ENCODE measurements at places on chromosomes 3 and 15.

DNA sequence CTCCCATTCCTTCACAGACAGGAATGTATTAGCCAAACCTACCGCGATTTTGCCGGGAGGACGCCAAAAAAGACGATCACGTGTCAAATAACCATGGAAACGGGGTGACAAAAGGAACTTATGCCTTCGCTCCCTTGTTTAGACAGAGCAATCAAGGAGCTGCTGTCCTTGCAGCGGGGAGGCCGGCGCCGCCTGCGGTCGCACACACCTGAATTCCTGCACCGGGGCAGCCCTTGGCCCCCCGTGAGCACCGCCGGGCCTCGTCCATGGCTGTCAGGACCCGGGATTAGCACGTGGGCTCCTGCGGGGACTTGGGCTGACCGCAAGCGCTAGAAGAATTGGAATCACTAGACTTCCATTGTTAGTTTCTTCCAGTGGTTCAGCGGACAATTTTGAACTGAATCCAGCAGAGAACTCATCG lies 193.1 kb downstream of the SHQ1 start:
- DNase-seq: no peak

DNA sequence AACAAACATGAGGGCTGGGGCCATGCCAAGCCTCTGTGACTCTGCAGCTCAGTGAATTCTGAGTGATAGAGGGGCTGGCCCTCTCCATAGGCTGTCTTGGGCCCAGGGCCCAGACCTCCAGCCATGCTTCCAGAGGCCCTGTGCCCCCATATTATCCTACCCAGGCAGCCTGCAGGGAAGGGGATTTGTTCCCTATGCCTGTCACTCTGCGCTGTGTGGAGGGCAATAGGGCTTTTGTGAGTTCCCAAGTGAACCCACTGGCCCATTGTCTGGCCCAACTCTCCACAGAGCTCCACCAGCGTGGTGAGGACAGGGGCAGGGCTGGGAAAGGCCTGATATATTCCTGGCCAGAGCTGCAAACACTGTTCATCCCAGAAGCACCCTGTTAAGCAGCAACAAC lies 113.2 kb downstream of the EPHB1 start:
- DNase-seq: no peak

DNA sequence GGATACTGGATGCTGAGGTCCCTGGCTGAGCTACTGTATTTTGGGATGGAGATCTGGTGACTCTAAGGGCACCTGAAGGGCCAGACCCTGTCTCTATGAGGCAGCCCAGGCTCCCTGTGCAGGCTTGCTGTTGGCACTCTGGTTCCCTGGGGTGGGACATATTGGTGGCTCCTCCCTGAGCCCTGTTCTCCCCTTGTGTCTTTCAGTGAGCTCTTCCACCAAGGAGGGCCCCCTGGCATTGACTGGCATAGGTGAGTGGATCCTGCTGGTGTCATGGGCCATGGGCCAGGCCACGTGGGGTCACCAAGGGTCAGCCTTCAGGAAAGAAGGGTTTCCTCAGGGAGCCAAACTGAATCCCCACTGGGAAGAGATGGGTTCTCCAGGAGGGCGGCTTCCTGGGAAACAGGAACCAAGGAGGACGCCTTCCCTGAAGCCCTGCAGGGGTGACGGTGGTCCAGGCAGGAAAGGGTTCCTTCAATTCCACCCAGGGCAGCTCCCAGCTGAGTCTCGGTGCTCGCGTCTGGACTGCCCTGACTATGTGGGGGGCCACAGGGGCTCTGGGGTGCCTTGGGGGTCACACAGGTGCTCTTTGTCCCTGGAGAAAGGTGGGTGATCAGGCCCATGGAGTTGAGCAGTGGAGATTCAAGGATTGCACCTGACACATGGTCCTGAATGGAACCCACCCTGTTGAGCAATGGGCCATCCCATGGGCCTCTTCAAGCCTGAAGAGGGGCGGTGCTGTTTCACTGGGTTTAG lies 220.4 kb downstream of the SNRPN start:
- DNase-seq: no peak

- DNase-seq: no peak
Measured at GRCh38 chr15:38002883-38003477, 68.5 kb downstream of the TMCO5A start.

DNA sequence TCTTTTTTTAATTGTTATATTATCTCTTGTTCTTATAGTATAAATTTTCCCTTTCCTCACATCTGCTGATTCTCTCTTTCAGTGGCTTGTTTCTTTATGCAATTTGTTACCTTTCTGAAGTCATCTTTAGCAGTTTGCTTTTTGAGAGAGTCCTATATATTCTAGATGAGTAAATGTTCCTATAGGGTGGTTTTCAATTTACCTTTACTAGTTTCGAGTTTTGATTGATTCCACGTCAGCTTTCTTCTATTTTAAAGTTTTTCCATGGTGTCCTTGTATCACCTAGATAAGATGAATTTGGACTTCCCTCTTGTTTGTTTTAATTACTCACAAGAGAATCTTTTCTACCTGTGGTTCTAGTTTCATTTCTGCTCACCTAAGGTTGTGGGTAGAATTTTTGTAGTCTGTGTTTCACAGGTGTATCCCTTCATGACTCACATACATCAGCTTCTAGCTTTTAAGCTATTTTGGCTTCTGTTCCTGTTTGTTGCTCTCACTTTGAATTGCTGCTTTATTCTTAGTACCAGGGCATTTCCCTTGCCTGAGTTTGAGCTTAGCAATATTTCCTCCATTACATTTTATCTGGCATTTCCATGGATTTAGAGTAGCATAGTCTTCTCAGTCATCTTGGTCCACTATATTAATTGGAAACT lies 6.4 kb downstream of the TEX9 start:
- DNase-seq: no peak

GRCh38 chr3:9760779-9761505 lies 8.8 kb downstream of the CAMK1 start:
- no peak for DNase-seq

DNA sequence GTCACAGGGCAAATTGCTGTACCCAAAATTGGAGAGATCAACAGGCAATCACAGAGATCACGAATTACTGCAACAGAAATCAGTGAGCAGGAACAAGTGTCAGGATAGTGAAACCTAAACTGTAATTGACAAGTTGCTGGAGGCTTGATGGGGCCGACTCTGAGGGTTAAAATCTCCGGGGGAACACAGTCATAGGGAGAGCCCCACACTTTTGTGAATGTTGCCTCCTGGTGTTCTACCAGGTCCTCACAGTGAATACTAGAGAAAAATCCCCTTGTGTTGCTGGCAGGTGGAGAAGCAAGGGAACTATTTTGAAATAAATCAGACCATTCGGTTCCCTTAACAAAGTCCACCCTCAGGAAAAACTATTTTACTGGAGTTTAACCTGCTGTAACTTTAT lies 697.5 kb upstream of the CBLB start:
- no peak for DNase-seq

DNA sequence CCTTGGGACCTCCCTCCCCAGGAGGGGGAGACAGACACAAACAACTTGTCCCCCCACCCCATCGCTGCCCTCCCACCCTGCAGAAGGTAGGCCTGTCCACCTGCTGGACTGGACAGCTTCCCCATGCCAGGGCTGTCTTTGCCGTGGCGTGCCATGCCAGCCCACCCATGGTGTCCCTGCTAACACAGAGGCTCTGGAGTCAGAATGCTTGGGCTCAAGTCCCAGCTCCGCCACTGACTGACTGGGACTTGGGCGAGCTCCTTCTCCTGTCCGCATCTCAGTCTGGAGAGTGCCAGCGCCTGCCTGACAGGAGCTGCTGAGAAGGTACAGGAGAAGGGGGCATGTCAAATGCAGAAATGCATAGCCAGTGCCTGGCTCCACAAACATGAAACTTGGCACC lies 23.9 kb downstream of the WNT7A start:
- DNase-seq: no peak

DNA sequence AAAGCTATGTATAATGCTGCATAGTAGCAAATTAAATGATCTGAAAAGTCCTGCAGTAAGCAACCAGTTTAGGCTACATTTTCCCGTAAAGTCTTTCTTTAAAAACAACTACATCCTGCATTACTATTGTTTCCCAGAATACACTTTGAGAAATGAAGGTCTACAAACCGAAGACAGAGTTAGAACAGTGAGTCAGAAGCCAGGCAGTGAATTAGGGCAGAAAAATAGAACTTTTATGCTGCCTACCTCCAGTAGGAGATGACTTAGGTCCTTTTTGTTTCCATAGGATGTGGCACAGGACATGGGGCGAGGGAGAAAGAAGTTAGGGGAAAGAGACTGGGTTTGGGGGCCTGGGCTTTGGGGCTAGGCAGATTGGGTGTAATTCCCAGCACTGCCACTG lies 127.3 kb downstream of the PPM1L start:
- no peak for DNase-seq

DNA sequence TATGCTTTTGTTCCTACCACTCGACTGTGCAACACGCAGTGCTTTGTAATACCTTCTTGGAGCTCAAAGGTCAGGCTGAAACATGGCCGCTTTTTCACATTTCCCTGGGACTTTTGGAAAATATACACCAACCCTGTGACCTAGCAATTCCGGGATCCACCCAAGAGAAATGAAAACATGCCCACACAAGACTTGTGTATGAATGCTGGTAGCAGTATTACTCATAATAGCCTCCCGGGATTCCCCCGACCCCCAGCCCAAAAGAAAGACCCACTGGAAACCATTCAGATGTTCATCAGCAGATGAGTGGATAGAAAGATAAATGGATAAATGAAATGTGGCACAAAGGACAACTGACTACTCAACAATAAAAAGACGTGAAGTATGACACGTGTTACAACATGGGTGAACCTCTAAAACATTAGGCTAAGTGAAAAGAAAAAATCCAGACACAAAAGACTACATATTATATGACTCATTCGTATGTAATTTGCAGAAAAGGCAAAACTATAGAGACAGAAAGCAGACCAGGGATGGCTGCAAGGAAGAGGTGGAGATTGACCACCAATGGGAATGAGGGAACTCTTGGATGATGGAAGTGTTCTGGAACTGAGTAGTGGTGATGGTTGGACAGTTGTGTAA lies 104.1 kb downstream of the PGPEP1L start:
- DNase-seq: no peak

DNA sequence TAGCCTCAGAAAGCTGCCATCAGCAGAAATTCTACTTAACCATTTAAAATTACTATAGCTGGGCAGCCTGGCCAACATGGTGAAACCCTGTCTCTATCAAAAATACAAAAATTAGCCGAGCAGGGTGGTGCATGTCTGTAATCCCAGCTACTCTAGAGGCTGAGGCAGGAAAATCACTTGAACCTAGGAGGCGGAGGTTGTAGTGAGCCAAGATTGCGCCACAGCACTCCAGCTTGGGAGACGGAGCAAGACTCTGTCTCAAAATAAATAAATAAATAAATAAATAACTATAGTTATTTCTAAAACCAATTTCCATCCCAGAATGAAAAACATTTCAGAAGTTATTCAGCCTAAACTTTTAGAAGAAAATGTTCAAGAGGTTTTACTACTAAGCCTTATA lies 25.1 kb downstream of the LRRFIP2 start:
- no peak for DNase-seq

DNA sequence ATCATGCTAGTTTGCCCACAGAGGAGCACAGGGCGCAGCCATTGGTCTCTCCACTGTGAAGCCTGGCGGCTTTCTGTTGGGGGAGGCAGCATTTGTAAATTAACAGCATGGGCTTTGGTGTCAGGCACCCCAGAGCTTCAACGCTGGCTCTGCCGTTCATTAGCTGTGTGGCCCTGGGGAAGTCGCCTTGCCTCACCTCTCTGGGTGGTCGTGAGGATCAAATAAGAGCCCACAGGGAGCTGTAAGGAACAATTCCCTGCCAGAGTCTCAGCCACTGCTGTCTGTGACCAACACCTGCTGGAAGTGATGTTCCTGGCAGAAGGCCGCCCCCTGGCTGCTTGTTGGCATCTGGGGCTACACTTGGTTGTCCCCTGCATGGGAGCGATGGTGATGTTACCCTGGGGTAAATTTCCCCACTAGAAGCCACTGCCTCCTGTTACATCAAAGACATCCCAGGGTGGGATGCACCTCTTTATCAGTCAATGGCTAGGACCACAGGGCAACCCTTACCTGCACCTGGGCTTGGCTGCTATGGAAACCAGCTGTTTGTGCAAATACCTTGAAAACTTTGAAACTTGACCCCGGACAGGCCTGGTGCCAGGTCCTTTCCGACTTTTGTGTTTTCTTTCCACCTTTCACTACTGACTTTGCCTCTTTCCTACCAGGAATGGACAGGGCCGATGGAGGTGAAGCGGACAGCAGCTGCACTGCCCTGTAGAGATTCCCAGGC lies 36.9 kb downstream of the DNASE1L3 start:
- no peak for DNase-seq

Measured in activated naive CD4-positive, alpha-beta T cell treated with anti-CD3 and anti-CD28 coated beads, Interleukin-2, amount 50 U/mL, for 72 hours (primary cell).